ENCODE measurements at places on chromosomes 3 and 15.
A peak's percentile ranks its signal among the peaks of the same experiment; 100 is the strongest.

GRCh38 chr3:108175352-108175751 lies 46.9 kb downstream of the IFT57 start:
- no peak for DNase-seq

DNA sequence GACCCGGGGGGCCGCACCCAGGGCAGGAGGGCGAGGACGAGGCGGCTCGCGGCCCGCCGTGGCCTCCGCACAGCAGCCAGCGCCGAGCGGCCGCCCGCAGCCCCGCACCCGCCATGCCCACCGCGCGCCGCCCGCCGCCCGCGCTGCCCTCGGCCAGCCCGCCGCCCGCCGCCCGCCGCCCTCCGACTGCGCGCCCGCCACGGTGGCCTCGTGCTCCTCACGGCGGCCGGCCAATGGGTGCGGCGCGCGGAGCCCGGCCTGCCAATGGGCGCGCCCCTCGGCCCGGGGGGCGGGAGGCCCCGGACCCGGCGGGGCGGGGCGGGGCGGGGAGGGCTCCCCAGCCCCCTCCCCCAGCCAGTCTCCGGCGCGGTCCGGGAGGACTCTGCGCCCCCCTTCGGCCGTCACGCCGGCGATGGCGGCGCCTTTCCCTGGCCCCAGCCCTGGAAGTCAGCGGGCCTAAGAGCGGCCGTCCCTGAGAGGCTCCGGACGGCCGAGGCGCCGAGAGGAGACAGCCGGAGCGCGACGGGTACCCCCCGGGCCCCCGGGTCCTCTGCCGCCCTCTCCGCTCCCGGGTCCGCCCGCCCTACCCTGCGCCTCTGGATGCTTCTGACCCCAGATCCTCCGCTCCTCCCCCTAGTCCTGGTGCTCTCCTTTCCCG lies at the start of gene NT5DC2:
NT5DC2 (minus strand) TSS at position 235 of the 658 bp plus-strand sequence; CDS start at position 115, 120 bp downstream.
- peak; percentile 78 for DNase-seq

- no peak for DNase-seq
These were observed 76.2 kb downstream of the CCK start for GRCh38 chr3:42189736-42190135.

- DNase-seq, result peak; percentile 27
These were observed 5.6 kb downstream of the TSEN2 start for GRCh38 chr3:12489832-12490231.

- DNase-seq, result peak; percentile 14
These were observed at the start of gene GJD2 for GRCh38 chr15:34754674-34755418. TSS of gene GJD2 (minus strand) at chr15:34754998. CDS start at chr15:34754488, 510 bp downstream.

DNA sequence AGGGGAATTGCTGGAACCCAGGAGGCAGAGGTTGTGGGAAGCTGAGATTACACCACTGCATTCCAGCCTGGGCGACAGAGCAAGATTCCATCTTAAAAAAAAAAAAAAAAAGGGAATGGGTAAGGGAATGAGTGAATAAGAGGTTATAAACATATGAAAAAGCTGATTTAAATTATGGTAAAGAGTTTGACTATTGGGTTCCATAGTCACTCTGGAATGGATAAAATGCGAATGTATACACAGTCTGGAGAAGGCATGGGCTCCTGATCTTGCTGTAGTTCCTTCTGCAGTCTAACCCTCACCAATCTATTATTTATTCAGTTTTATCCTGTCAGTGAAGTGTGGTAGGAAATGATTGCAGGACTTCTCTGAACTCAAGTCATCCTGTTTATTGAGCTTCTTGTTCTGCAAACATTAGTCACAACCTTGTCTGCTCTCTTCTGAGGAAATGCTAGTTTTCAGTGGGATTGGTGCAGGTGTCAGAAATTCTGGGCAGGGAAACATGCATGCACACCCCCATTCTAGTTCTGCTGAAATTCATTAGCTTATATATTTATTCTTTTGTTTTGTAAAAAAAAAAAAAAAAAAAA lies 190.9 kb upstream of the CFAP20DC start:
- DNase-seq, result no peak

- no peak for DNase-seq
These were observed 267.7 kb upstream of the BCHE start for GRCh38 chr3:166104938-166105337.

DNA sequence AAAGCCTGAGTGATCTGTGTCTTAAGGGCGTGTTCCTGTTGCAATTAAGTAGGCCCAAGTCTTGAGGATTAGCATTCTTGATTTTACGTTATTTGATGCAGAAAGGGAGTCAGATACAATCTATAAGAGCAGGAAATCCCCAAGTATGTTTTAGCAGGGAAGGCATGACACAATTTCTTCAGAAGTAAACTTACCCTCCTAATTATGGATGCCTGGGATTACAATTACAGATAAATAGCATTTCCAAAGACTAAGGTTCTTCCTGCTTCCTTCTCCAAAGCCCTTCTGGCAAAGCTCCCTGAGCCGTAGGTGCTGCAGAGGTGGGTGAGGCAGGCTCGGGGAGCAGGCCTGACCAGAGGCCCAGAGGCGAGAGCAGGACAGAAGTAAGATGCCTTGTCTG lies 34.9 kb upstream of the ST6GAL1 start:
- no peak for DNase-seq

GRCh38 chr3:186079925-186080324 lies 29.0 kb downstream of the ETV5 start:
- no peak for DNase-seq

- no peak for DNase-seq
These were observed 65.8 kb downstream of the MB21D2 start for GRCh38 chr3:192851821-192852372.

Data from cerebellum (tissue), 4 donors.